Large intestine (tissue), 12 donors: ENCODE measurements at places on chromosomes 3 and 15.

DNA sequence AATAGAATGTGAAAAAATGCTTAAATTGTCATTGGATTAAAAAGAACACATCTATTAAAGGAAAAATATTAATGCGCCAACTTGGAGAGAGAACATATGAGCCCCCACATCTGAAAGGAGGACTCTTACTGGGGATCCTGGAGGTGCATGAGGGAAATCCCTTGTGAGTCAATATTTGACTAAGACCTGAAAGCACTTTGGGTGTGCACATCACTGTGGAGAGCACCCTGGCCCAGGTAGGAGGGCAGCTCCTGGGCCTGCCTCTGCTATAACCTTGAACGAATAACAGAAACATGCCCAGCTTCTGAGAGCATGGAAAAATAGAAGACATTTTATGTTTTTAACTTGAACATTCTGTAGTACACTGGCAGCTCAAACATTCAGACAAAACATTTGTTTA, 199.8 kb downstream of the GAP43 start:
- H3K27ac ChIP-seq = no peak overlapping the region
- H3K4me3 ChIP-seq = no peak overlapping the region
- H3K27me3 ChIP-seq = no peaks in the 10 kb centered on the region
- no peak for DNase-seq

GRCh38 chr3:25214034-25214433, 214.0 kb upstream of the RARB start:
- H3K27me3 ChIP-seq = no peaks in the 10 kb centered on the region
- no peaks in the 10 kb centered on the region for H3K4me1 ChIP-seq
- H3K4me3 ChIP-seq = no peak overlapping the region
- no peak overlapping the region for H3K27ac ChIP-seq
- no peak for DNase-seq
- H3K36me3 ChIP-seq = no peaks in the 10 kb centered on the region

DNA sequence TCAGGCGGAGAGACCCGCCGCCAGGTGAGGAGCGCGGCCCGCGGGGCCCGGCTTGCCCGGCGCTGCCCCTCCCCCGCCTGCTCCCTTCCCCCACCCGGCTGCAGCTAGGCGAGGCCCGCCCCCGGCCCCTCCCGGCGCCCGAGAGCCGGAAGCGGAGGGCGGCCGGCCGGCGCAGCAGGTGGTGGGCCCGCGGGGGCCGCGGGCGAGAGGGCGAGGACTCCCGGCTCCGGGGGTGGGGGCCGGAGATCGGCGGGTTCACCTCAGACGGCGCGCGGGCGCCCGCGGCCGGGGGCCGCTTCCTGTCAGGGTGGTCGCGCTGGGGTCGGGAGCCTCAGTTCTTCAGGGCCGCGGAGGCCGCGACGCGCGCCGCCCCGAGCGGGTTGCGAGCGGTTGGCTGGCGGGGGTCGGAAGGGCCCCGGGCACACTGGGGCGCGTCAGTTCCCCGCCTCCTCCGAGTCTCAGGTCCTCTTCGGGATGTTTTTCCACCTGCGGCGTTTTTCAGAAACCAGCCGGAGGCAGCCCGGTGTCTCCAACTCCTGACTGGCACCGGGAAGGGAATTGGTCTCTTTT, 395 bp downstream of the ZFAND6 start:
- H3K4me1 ChIP-seq = peaks cover 3% of the 10 kb centered on the region
- DNase-seq = peak; percentile 44
- H3K27ac ChIP-seq = peak overlapping the region; percentile 88

- no peak overlapping the region for H3K27ac ChIP-seq
- no peaks in the 10 kb centered on the region for H3K4me1 ChIP-seq
- DNase-seq = no peak
- no peaks in the 10 kb centered on the region for H3K27me3 ChIP-seq
- H3K36me3 ChIP-seq = no peaks in the 10 kb centered on the region
Measured at GRCh38 chr3:160134454-160134853, 90.8 kb upstream of the C3orf80 start.
